ENCODE measurements at places on chromosomes 12 and 14. TPM values are rescaled to one million over a fixed set of nuclear protein-coding genes. Genes with fewer than 3 reads are reported as not detected.

KIF5A gene
- polyA plus RNA-seq = 0.42 TPM

KRT73 gene
- polyA plus RNA-seq = not detected

ESR2 gene
- 2.0 TPM for polyA plus RNA-seq

SLC7A7 gene
- 112 TPM for polyA plus RNA-seq

IQSEC3 gene
- 10.8 TPM for polyA plus RNA-seq

POTEG gene
- polyA plus RNA-seq = not detected

KLHL33 gene
- 0.60 TPM for polyA plus RNA-seq

KRT72 gene
- not detected for polyA plus RNA-seq

GZMH gene
- not detected for polyA plus RNA-seq

GLS2 gene
- polyA plus RNA-seq = 2.7 TPM

GPRC5D gene
- 1.1 TPM for polyA plus RNA-seq

RIPK3 gene
- 3.5 TPM for polyA plus RNA-seq

GPR135 gene
- polyA plus RNA-seq = 7.4 TPM

ANKS1B gene
- polyA plus RNA-seq = 4.8 TPM

PIWIL1 gene
- 0.78 TPM for polyA plus RNA-seq

REP15 gene
- 2.7 TPM for polyA plus RNA-seq

LAG3 gene
- polyA plus RNA-seq = 1.9 TPM

GAS2L3 gene
- polyA plus RNA-seq = 32.9 TPM

CACNA1C gene
- 11.4 TPM for polyA plus RNA-seq

PTGDR gene
- polyA plus RNA-seq = 0.76 TPM

BDKRB1 gene
- 0.52 TPM for polyA plus RNA-seq

MYF6 gene
- 0.15 TPM for polyA plus RNA-seq

HSPB8 gene
- 4.8 TPM for polyA plus RNA-seq

TEX22 gene
- 1.4 TPM for polyA plus RNA-seq

BORCS5 gene
- 9.0 TPM for polyA plus RNA-seq

SUPT16H gene
- polyA plus RNA-seq = 165 TPM

GPR137C gene
- 12.3 TPM for polyA plus RNA-seq

GUCY2C gene
- 1.1 TPM for polyA plus RNA-seq

All from left kidney (tissue), 8 donors.